ENCODE measurements at places on chromosomes 1 and 21. TPM values are rescaled to one million over a fixed set of nuclear protein-coding genes. Genes with fewer than 3 reads are reported as not detected.

GRCh38 chr1:205563927-205564441, 59.5 kb downstream of the CDK18 start:
- H3K4me1 ChIP-seq = peaks cover 4% of the 10 kb centered on the region
- peaks cover 18% of the 10 kb centered on the region for H3K27me3 ChIP-seq
- H3K36me3 ChIP-seq = no peaks in the 10 kb centered on the region
- DNase-seq = no peak

- DNase-seq = no peak
- H3K27ac ChIP-seq = no peak overlapping the region
- no peaks in the 10 kb centered on the region for H3K27me3 ChIP-seq
- H3K36me3 ChIP-seq = no peaks in the 10 kb centered on the region
Observed at GRCh38 chr1:12056331-12056841, 6.7 kb upstream of the TNFRSF8 start.

The AGBL4 gene
- not detected for total RNA-seq

- H3K27me3 ChIP-seq = no peaks in the 10 kb centered on the region
- no peak overlapping the region for H3K27ac ChIP-seq
- no peak for DNase-seq
- H3K4me3 ChIP-seq = no peak overlapping the region
- H3K36me3 ChIP-seq = no peaks in the 10 kb centered on the region
Observed at GRCh38 chr1:156167536-156167935, 14.2 kb downstream of the SEMA4A start.

GRCh38 chr21:37683396-37684114, 232.7 kb downstream of the KCNJ6 start:
- no peak overlapping the region for H3K4me3 ChIP-seq
- H3K27me3 ChIP-seq = no peaks in the 10 kb centered on the region
- no peak overlapping the region for H3K27ac ChIP-seq
- no peaks in the 10 kb centered on the region for H3K4me1 ChIP-seq
- H3K36me3 ChIP-seq = no peaks in the 10 kb centered on the region

- H3K27me3 ChIP-seq = no peaks in the 10 kb centered on the region
- no peak overlapping the region for H3K27ac ChIP-seq
- no peaks in the 10 kb centered on the region for H3K4me1 ChIP-seq
- no peak overlapping the region for H3K4me3 ChIP-seq
- DNase-seq = no peak
Observed at GRCh38 chr21:45459171-45460010, 54.4 kb downstream of the COL18A1 start.

GRCh38 chr1:157363660-157364140, 188.6 kb downstream of the FCRL5 start:
- H3K4me1 ChIP-seq = no peaks in the 10 kb centered on the region
- H3K4me3 ChIP-seq = no peak overlapping the region
- no peaks in the 10 kb centered on the region for H3K27me3 ChIP-seq
- no peak for DNase-seq
- H3K36me3 ChIP-seq = no peaks in the 10 kb centered on the region

The MIXL1 gene
- total RNA-seq = not detected

DNA sequence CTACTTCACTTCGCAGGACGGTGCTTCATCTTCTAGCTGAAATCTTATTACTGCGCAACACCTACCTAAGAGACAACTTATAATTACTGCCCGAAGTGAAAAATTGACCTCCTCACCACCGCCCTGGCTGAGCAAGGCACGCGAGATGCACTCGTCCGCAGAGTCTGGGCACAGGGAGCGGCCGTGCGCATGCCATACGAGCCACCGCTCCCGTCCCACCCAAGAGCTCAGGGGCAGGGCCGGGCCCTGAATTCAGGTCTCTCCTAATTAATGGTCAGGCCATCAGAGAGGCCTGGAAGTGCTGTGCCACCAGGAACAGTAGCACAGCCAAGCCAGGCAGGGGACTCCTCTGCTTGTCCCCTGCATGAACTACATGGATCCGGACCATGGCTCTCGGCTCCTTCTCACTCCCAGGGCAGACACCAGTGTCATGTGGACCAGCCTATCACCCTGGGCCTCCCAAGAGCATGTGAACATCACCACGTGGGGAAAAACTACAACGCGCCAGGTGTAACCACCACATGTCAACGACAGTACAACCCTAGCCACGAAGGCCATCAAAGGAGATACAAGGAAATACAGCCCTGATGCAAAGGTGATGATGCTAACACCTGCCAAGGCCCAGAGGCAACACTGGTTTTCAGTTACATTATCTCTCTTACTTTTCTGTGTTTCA, 11.5 kb downstream of the RIPK4 start:
- no peaks in the 10 kb centered on the region for H3K36me3 ChIP-seq
- H3K4me1 ChIP-seq = no peaks in the 10 kb centered on the region
- no peaks in the 10 kb centered on the region for H3K27me3 ChIP-seq
- no peak for DNase-seq
- H3K4me3 ChIP-seq = no peak overlapping the region

The NHLH1 gene
- total RNA-seq = 0.48 TPM

The CFHR3 gene
- not detected for total RNA-seq

- no peak for DNase-seq
- H3K27me3 ChIP-seq = no peaks in the 10 kb centered on the region
- no peak overlapping the region for H3K4me3 ChIP-seq
- peaks cover 13% of the 10 kb centered on the region for H3K4me1 ChIP-seq
Observed at GRCh38 chr1:236541710-236542109, 17.9 kb downstream of the LGALS8 start.

The ADAM30 gene
- total RNA-seq = not detected

GRCh38 chr1:39653546-39654031, 14.1 kb upstream of the HEYL start:
- peak; percentile 65 for DNase-seq
- no peaks in the 10 kb centered on the region for H3K4me1 ChIP-seq
- no peak overlapping the region for H3K4me3 ChIP-seq
- no peaks in the 10 kb centered on the region for H3K36me3 ChIP-seq
- no peak overlapping the region for H3K27ac ChIP-seq

GRCh38 chr1:67958472-67958871, 92.0 kb downstream of the DIRAS3 start:
- H3K4me3 ChIP-seq = no peak overlapping the region
- no peaks in the 10 kb centered on the region for H3K36me3 ChIP-seq
- H3K27me3 ChIP-seq = no peaks in the 10 kb centered on the region
- no peak for DNase-seq

- H3K4me1 ChIP-seq = peaks cover 35% of the 10 kb centered on the region
- H3K27ac ChIP-seq = no peak overlapping the region
- H3K27me3 ChIP-seq = no peaks in the 10 kb centered on the region
- H3K4me3 ChIP-seq = no peak overlapping the region
- no peak for DNase-seq
Observed at GRCh38 chr1:54798206-54798605, 2.9 kb downstream of the TTC22 start.

- H3K27me3 ChIP-seq = no peaks in the 10 kb centered on the region
- peaks cover 45% of the 10 kb centered on the region for H3K4me1 ChIP-seq
- peak; percentile 48 for DNase-seq
- peaks cover 14% of the 10 kb centered on the region for H3K36me3 ChIP-seq
Observed at GRCh38 chr1:151157067-151157531, 650 bp downstream of the TNFAIP8L2 start.

- no peak overlapping the region for H3K4me3 ChIP-seq
- no peak for DNase-seq
- peaks cover 4% of the 10 kb centered on the region for H3K4me1 ChIP-seq
- H3K27ac ChIP-seq = no peak overlapping the region
- no peaks in the 10 kb centered on the region for H3K27me3 ChIP-seq
- H3K36me3 ChIP-seq = no peaks in the 10 kb centered on the region
Observed at GRCh38 chr1:172938681-172939080, 112.1 kb downstream of the TNFSF18 start.

The ZNF593OS gene
- not detected for total RNA-seq

- no peak overlapping the region for H3K4me3 ChIP-seq
- H3K27ac ChIP-seq = no peak overlapping the region
- H3K27me3 ChIP-seq = no peaks in the 10 kb centered on the region
- H3K4me1 ChIP-seq = peaks cover 20% of the 10 kb centered on the region
- no peaks in the 10 kb centered on the region for H3K36me3 ChIP-seq
Observed at GRCh38 chr1:25106352-25106751, 126.0 kb downstream of the SYF2 start.

- DNase-seq = no peak
- no peak overlapping the region for H3K4me3 ChIP-seq
- H3K4me1 ChIP-seq = no peaks in the 10 kb centered on the region
- no peaks in the 10 kb centered on the region for H3K36me3 ChIP-seq
- H3K27ac ChIP-seq = no peak overlapping the region
Observed at GRCh38 chr1:119686661-119687060, 25.1 kb upstream of the PHGDH start.

GRCh38 chr1:204997591-204998355, 45.2 kb upstream of the CNTN2 start:
- no peak overlapping the region for H3K4me3 ChIP-seq
- no peak overlapping the region for H3K27ac ChIP-seq
- DNase-seq = no peak
- H3K36me3 ChIP-seq = no peaks in the 10 kb centered on the region
- no peaks in the 10 kb centered on the region for H3K27me3 ChIP-seq

The DNALI1 gene
- total RNA-seq = not detected

GRCh38 chr1:112800289-112800688, 85.2 kb upstream of the PPM1J start:
- H3K27ac ChIP-seq = no peak overlapping the region
- H3K4me1 ChIP-seq = no peaks in the 10 kb centered on the region
- DNase-seq = no peak
- H3K27me3 ChIP-seq = peaks cover 3% of the 10 kb centered on the region
- H3K4me3 ChIP-seq = no peak overlapping the region

The CASQ2 gene
- total RNA-seq = not detected

DNA sequence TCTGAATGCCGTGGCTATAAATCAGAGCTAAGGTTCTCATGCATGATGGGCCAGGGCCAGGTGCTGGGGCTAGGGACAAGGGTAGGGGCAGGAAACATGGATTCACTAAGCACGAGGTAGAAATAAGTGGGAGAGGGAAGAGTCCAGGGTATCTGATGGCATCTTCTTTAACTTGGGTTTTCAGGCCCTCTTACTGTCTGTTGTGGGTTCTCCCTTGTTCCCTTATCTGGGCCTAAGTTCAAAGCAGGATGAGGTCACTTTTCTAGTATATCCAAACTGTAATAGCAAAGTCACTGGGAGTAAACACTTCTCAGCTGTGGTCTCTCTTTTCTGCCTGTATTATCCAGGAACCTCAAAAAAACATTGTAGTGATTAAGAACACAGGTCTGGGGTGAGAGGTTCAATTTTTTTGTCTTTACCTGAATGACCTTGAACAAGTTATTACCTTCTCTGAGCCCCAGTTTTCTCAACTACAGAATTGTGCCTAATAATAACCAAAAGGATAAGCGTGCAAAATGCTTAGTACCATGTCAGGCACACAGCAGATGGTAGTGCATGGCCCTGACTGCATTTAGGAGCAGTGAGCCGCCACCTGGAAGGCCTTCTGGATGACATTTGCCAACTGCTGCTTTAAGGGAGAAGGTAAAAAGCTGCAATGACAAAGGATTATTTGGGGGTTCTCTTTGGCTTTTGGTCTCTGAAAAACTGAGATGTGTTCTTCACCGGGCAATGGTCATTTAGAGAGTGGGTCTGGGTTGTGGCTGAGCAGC, 53.6 kb upstream of the A3GALT2 start:
- no peak overlapping the region for H3K27ac ChIP-seq
- peaks cover 13% of the 10 kb centered on the region for H3K4me1 ChIP-seq

DNA sequence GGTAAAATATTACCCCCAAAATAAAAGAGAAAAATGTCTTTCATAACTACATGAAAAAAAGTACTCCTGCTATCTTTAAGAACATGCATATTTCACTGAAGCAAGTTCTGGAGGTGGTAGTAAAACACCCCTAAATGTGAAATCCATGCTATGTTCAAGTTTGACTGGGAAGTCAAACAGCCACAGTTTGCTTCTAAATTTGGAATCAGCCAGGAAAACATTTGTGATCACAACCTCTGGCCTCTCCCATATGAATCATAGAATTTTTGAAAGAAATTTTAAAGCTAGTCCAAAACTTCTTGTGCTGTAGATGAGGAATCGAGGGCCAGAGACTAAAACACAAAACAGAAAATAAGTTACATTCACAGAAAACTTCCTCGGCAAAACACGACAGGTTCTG, 6.6 kb downstream of the SORT1 start:
- H3K4me3 ChIP-seq = no peak overlapping the region
- peak overlapping the region; percentile 71 for H3K27ac ChIP-seq
- H3K4me1 ChIP-seq = no peaks in the 10 kb centered on the region
- peaks cover 8% of the 10 kb centered on the region for H3K27me3 ChIP-seq
- DNase-seq = no peak

The C1orf115 gene
- 0.18 TPM for total RNA-seq

- no peak overlapping the region for H3K27ac ChIP-seq
- H3K27me3 ChIP-seq = no peaks in the 10 kb centered on the region
- no peak overlapping the region for H3K4me3 ChIP-seq
- H3K36me3 ChIP-seq = no peaks in the 10 kb centered on the region
- H3K4me1 ChIP-seq = no peaks in the 10 kb centered on the region
Observed at GRCh38 chr1:239764546-239764945, 327.1 kb upstream of the FMN2 start.
